ENCODE measurements at places on chromosomes 13 and 19. TPM values are rescaled to one million over a fixed set of nuclear protein-coding genes. Genes with fewer than 3 reads are reported as not detected.

- DNase-seq: no peak
- H3K4me1 ChIP-seq: no peaks in the 10 kb centered on the region
- H3K27ac ChIP-seq: no peak overlapping the region
These were observed 56.6 kb downstream of the FRY start for GRCh38 chr13:32087955-32088747.

DNA sequence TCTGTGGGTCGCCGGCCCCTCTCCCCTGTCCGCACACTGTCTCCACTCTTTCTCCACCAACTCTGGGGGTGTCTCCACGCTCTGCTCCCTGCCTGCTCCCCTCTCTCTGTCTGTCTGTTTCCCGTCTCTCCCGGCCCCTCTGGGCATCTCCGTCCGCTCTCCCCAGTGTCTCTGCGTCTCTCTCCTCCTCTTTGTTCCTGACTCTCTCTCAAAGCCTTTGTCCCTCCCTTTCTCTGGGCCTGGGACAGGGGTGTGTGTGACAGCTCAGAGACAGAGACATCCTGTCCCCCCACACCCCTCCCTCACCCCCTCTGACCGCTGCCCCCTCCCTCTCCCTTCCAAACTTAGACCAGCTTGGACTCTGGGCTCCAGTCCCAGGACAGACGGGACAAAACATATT lies 668 bp upstream of the SBK3 start:
- DNase-seq: peak; percentile 52
- peaks cover 24% of the 10 kb centered on the region for H3K4me1 ChIP-seq
- H3K27ac ChIP-seq: no peak overlapping the region
- H3K4me3 ChIP-seq: no peak overlapping the region
- H3K36me3 ChIP-seq: no peaks in the 10 kb centered on the region

Gene LHB
- not detected for polyA plus RNA-seq

Gene SIGLECL1
- polyA plus RNA-seq: not detected

Gene ZNF836
- 19.8 TPM for polyA plus RNA-seq
